Karpas-422 (cell line): ENCODE measurements at places on chromosomes 4 and X.

GRCh38 chr4:97432551-97432950 is 710.7 kb downstream of the STPG2 start:
- H3K36me3 ChIP-seq, result no peaks in the 10 kb centered on the region
- H3K4me3 ChIP-seq, result no peak overlapping the region
- H3K27me3 ChIP-seq, result no peaks in the 10 kb centered on the region
- no peaks in the 10 kb centered on the region for H3K4me1 ChIP-seq

- no peaks in the 10 kb centered on the region for H3K4me1 ChIP-seq
- H3K4me3 ChIP-seq, result no peak overlapping the region
- no peak for DNase-seq
- no peaks in the 10 kb centered on the region for H3K36me3 ChIP-seq
These were observed 47.7 kb downstream of the HMGB3 start for GRCh38 chrX:151030845-151031244.

- H3K4me3 ChIP-seq, result no peak overlapping the region
- no peaks in the 10 kb centered on the region for H3K27me3 ChIP-seq
- no peak for DNase-seq
- H3K4me1 ChIP-seq, result no peaks in the 10 kb centered on the region
- H3K36me3 ChIP-seq, result no peaks in the 10 kb centered on the region
These were observed 818.1 kb upstream of the PCDH10 start for GRCh38 chr4:132330994-132331393.

- no peak overlapping the region for H3K4me3 ChIP-seq
- peaks cover 14% of the 10 kb centered on the region; the same call in 1 of the 2 replicates for H3K36me3 ChIP-seq
- H3K27ac ChIP-seq, result no peak overlapping the region
- no peak for DNase-seq
- H3K4me1 ChIP-seq, result no peaks in the 10 kb centered on the region
These were observed 65.0 kb downstream of the RAP1GDS1 start for GRCh38 chr4:98326168-98326567.
